ENCODE measurements at places on chromosomes 1 and 21.

DNA sequence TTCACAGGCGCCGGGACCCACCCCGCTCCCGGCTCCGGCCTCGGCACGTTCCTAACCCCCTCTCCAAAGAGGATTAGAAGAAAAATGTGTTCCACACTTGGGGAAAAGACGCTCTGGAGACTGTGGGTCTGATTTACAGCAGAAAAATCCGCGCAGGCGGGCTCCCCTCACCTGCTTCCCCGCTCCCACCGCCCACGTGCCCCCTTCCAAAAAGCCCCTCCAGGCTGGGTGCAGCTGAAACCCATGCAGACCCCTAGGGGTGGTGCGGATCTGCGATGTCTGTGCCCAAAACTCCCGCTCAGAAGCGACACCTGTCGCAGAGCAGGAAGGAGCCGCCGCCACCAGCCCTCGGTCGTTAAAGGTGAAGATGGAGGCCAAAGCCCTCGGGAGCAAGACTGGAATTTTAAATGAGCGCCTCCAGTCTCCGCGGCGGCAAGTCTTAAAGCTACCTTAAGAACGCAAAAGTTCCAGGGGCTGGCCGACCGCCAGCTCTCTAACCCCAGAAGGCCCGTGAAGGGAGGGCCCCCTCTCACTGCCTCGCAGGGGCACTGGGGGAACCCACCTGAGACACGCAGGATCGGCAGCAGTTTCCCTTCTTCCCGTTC, 688 bp upstream of the CHD5 start:
- DNase-seq: no peak

- no peak for DNase-seq
These were observed 6.1 kb upstream of the AIRE start for GRCh38 chr21:44279354-44280260.

DNA sequence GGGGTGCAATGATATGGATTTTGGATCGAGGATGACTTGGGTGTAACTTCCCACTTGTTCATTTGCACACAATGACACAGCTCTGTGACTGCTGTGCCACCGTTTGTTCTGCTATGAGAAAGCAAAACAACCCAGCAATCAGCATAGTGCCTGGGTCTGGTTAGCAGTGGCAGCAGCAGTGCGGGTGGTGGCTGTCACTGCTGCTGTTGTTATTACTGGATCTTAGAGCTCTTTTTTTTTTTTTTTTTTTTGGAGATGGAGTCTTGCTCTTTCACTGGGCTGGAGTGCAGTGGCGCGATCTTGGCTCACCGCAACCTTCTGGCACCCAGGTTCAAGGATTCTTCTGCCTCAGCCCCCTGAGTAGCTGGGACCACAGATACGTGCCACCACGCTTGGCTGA, 56.9 kb downstream of the TBCE start:
- peak; percentile 3 for DNase-seq

- DNase-seq: no peak
These were observed 78.7 kb downstream of the PAPPA2 start for GRCh38 chr1:176541663-176542062.

GRCh38 chr1:93531193-93531592, 83.3 kb downstream of the FNBP1L start:
- no peak for DNase-seq
